Stimulated activated CD4-positive, alpha-beta T cell treated with anti-CD3 and anti-CD28 coated beads, Interleukin-12 subunit alpha, Interleukin-12 subunit beta, amount 100 ng/mL, for 4 hours (primary cell): ENCODE measurements at places on chromosomes 12 and 14.

GRCh38 chr12:117071009-117071408 lies 28.2 kb downstream of the TESC start:
- no peak for DNase-seq

- no peak for DNase-seq
Measured at GRCh38 chr12:80766210-80766609, 49.5 kb downstream of the MYF5 start.

GRCh38 chr14:69750495-69750894 lies 16.4 kb upstream of the SRSF5 start:
- no peak for DNase-seq

GRCh38 chr12:63889721-63890509 lies 45.4 kb downstream of the SRGAP1 start:
- DNase-seq, result no peak

GRCh38 chr12:78914859-78915331 lies 50.3 kb downstream of the SYT1 start:
- DNase-seq, result no peak

DNA sequence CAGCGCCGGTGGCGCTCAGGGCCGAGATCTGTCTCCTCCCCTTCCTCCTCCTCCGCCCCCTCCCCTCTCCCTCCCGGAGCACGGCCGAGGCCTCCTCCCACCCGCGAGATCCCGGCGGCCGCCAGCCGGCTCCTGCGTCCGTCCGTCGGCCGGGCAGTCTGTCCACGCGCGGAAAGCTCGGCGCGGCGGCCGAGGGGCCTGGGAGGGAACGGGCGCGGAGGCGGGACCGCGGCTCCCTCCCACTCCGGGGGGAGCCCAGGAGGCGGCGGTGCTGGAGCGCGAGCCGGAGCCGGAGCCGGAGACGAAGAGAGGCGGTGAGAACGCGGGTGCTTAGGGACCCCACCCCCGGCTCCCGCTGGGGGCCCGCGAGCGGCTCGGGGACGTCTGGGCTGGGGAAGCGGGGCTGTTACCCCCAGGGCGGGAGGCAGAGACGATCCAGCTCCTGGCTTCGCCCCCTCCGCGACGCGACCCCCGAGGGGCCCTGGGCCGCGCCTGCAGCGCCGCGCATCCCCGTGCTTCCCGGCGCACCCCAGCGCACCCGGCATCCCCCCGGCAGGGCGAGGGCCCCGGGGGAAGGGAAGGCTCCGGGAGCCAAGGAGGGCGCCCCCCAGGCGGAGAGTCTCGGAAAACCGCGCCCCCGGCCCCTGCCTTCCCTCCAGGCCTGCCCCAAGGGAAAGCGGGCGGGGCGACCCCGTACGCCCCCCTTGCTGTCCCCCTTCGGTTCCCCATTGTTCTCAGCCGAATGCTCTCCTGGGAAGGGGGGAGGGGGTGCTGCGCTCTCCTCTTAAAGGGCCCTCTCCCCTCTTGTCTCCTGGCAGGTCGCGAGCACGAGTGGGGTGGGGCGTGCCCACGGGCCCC lies at the start of gene DTX1:
DTX1 (plus strand) TSS at position 100 of the 858 bp plus-strand sequence. CDS start 1,463 bp downstream, outside the sequence.
- peak; percentile 42 for DNase-seq

DNA sequence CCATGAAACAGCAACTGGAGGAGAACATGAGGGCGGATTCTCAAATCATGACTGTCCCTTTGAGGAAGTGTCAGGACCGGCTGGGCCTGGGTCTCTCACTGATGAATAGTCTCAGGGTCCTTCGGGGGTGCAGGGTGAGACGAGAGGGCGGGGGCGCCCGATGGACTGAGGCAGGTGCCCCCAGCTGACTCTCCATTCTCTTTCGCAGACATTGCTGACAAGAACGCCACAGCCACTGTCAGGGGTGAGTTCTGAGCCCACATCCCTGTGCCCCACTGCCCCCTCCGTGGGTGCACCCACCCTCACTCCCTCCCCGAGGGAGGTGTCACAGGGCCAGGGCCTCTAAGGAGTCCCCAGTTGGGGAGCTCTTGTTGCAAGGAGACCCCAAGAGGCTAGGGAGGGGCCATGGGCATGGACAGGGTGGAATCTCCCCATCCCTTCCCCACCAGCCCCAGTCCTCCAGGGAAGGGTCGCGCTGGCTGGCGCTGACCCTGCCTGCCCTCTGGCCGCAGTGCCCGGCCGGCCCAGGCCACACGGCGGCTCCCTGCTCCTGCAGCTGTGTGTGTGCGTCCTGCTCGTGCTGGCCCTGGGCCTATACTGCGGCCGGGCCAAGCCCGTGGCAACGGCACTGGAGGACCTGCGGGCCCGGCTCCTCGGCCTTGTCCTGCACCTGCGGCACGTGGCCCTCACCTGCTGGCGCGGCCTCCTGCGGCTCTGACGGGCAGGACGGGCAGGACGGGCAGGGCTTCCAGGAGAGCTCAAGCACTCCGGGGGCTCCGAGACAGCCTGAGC lies 8.7 kb downstream of the C14orf180 start:
- DNase-seq, result no peak

DNA sequence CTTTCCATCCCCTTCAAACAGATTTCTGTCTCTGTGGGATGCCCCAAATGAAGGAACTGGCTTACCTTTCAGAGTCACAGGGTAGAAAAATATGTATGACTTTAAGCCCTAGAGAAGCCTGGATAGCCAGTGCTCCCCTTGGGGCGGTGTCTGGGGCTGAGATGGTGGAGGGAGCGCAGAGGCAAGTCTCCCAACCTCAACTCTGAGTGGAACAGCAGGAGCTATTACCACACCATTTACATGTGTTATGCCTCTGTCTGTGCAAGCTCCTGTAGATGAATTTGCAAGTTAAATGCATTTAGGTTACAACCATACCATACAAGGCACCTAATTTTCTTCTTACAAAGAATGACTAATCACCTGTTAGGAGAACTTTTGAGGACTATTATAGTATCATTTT lies 50.4 kb upstream of the CLMN start:
- DNase-seq, result no peak

- DNase-seq, result no peak
Measured at GRCh38 chr14:42927313-42927712, 1320.6 kb downstream of the LRFN5 start.

DNA sequence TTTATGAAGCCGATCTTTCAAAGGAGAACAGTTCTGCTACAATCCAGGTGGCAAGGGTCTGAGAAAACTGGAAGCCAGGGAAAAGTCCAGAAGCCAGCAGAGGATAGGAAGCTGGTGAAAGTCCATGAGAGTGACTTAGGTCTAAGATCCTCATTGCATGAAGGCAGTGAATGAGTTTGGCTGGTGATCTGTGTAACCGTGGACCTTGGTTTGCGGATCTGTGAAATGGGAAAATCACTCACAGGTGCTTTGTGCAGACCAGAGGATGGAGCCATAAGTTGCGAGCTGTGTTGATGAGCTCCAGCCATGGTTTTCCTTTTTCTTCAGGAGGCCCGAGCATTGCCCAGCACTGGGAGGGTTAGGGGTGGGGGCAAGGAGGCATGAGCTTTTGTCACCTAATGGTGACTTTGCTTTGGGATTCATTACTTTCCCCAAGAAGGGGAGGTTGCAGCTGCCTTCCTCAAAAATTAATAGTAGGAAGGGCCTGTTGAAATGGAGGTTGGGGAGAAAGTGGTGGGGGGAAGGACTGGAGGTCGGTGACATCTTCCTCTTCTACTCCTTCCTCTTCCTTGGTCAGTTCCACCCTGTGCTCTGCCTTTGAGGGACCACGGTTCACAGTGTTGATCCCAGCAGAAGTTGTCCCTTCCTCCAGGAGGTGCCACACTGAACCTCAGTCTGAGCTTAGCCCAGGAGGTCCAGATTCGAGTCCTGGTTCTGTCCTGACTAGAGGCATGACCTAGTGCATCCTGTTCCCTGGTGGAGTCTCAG lies 20.3 kb upstream of the SERPINA6 start:
- DNase-seq, result no peak

DNA sequence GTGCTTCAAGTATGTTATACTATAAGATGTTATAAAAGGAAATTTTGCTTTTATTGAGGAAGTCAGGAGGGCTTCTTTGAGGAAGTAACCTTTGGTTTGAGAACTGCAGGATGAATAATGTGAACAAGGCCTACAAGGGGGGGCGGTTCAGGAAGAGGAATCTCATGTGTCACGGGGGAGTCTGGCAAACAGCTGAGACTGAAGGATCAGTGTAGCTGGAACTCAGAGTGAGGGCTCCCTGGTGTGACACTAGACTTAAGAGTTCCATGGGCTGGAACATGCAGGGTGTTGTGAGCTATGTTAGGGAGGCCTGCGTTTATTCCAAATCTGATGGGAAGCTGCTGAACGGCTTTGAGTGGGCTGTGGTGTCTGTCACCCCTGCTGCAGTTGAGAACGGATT lies 62.3 kb downstream of the UNC79 start:
- no peak for DNase-seq

DNA sequence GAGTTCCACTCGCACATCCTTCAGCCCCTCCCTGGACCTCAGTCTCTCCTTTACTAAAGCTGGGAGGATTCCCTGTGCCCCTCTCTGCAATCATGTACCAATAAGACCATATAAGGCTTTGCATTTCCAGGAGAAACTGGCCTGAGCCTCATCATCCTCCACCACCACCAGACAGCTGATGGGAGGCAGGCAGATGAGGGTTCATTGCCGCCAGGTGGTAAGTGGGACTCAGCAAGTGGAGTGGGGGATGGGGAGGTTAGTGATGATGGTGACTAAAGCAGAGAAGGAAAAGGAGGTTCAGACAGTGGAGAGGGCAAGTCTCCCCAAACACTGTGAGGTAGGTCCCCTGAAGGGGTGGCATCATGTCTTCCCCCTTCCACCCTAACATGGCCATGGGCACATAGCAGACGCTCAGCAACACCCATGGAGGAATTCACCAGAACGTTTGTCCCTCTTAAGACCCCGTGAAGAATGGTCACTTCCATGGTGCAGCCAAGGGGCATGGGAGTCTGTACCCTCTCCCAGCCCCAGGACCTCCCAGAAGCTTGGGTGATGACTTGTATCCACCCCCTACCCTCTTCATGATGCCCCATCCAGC lies 4.5 kb upstream of the TNFRSF1A start:
- no peak for DNase-seq

DNA sequence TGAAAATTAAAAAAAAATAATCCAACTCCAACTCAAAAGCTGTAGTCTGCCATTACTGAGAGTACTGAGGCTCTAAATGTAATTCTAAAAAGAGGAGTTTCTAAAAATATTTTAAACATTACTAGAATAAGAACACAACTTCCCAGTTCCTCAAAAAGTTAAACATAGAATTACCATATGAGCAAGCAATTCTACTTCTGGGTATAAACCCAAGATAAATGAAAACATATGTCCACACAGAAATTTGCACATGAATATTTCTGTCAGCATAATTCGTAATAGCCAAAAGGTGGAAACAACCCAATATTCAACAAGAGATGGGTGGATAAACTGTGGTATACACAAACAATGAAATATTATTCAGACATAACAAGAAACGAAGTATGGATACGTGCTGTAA lies 15.0 kb upstream of the NR2C1 start:
- no peak for DNase-seq

DNA sequence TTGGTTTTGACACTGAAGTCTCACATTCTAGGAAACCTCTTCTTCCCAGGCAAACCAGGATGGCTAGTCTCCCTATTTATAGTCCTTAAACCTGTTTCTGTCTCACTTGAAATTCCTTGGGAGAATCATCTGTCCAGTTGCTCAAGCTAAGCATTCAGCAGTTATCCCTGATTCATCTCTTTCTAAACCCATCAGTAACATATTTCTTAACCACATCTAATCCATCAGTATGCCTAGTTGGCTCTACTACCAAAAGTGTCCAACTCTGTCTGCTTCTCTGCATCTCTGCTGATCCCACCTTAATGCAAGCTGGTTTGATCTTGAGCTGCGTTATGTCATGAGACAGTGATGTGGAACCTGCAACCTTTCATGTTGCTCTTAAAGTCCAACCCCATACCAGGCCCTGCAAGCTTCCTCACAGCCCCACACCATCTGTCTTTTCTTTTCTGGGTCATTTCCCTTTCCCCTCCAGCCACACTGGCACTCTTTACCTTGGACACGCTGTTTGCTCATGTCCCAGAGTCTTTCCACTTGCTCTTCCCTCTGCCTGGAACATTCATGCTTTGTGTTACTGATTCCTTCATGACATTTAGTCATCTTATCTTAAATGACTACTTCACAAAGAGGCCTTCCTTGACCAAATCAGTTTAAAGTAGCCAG lies 380.8 kb upstream of the RGS6 start:
- DNase-seq, result no peak

DNA sequence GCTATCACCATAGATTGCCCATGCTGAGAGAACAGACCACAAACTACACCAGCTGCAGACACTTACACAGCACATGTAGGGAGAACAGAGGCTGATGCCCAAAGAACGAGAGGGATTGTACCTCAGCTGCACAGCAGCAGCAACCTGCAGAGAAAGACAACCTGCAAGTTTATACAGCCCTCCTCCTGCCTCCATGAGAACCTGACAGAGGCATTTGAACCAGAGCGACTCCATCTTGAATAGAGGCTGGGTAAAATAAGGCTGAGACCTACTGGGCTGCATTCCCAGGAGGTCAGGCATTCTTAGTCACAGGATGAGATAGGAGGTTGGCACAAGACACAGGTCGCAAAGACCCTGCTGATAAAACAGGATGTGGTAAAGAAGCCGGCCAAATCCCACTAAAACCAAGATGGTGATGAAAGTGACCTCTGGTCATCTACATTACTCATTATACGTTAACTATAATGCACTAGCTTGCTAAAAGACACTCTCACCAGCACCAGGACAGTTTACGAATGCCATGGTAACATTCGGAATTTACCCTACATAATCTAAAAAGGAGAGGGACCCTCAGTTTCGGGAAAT lies 262.4 kb upstream of the HMGA2 start:
- no peak for DNase-seq
